ENCODE measurements at places on chromosomes 12 and 14.

DNA sequence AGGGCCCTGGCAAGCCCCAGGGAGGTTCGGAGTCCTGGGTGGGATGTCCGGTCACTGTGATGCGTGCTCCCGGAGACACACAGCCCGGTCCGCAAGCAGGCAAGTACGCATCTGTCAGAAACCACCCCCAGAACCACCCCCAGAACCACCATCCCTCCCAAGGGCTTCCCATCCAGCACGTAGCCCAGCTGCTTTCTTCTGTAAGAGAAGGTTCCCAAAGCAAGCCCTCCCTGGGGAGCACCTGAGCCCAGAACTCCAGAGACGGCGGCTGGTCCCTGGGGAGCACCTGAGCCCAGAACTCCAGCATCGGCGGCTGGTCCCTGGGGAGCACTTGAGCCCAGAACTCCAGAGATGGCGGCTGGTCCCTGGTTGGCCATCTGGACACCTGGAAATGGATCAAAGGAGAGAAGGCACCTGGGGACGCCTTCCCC, 2.6 kb upstream of the FBRSL1 start:
- DNase-seq, result no peak

GRCh38 chr12:52691841-52692150, 11.5 kb downstream of the KRT77 start:
- DNase-seq, result no peak

DNA sequence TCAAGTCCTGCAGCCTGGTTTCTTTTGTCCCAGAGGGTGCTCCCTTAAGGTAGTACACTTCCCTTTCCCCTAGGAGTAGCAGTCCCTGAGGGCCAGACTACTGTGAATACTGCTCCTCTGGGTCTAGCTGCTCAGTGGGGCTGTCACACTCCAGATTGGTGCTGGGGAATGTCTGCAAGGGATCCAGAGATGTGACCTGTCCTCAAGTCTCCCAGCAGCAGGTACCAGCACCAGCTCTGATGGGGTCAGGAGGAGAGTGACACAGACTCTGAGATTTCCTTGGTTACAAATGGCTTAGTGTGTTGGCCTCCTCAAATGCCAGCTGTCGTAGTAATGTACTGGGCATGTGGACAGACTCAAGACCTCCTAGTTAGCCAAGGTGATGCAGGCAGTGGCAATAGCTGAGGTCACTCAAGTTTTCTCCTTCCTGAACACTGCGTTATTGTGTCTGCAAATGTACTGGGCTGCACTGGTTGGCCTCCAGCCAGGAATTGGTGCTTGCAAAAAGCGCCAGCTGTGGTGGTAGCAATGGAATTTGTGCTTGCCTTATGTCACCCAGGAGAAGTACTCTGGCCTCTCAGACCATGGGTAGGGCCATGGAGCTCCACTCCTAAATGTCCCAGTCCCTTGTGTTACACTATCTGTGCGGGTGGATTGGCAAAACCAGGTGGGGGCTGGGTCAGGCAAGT, 36.4 kb upstream of the AEBP2 start:
- DNase-seq, result no peak

DNA sequence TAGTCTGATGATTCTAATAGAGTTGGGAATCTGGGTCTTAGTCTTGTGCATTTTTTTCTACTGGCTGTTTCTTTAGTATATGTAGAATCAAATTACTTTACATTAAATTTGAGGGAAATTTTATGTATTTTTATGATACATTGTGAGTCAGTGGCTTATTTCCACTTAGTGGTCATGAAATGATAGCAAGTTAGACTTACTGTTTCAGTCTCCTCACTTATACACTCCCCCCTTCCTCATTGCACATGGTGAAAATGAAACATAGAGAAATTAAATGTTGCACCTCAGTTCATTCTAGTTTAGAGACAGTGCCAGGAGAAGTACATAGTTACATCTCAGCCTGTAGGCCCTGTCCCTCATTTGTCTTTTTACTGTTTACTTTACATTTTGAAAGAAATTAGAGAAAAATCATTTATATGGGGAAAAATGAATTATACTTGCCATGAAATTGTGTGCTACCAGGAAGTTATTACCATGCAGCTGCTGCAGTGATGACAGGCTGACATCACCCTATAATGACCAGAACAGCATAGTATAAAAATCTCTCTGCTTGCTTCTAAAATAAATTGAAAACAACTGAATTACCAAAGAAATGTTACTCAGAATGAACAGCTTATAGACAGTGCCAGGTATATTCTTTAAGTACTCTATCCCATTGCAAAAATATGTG, 113.2 kb downstream of the TRMT5 start:
- no peak for DNase-seq

- DNase-seq, result no peak
These were observed 139.8 kb upstream of the LGR5 start for GRCh38 chr12:71299541-71300376.

DNA sequence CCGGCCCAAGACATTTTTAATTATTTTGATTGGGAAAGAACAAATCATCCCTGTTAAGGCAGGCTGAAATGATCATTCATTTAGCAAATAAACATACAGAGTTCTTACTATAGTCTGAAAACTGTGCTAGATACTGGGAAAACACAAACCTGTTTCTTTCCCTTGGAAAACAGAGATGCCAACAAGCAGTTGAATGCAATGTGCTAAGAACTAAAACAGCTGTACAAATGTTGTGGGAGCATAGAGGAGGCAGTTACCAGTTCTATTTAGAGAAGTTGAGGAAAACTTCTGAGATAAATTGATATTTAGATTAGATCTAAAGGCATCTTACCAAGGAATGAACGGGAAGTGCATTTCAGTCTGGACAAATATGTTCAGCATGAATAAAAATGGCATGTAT, 3.2 kb upstream of the NECAP1 start:
- no peak for DNase-seq

- no peak for DNase-seq
These were observed 27.7 kb downstream of the CEP170B start for GRCh38 chr14:104892531-104893434.

DNA sequence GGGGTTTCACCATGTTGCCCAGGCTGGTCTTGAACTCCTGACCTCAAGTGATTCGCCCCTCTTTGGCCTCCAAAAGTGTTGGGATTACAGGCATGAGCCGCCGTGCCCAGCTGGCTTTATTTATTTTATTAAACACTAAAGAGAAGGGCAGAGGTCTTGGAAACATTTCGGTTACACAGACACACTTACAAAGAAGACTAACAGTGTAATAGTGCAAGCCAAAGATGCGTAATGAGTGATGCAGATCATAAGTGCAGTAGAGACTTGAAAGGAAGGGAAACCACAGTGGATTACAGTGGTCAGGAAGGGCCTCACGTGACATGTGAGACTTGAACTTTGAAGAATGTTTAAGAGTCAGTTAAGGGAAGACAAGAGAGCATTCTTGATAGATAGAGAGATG, 33.9 kb upstream of the CDK17 start:
- DNase-seq, result no peak

- no peak for DNase-seq
These were observed 24.9 kb downstream of the SPTSSA start for GRCh38 chr14:34436960-34437728.

DNA sequence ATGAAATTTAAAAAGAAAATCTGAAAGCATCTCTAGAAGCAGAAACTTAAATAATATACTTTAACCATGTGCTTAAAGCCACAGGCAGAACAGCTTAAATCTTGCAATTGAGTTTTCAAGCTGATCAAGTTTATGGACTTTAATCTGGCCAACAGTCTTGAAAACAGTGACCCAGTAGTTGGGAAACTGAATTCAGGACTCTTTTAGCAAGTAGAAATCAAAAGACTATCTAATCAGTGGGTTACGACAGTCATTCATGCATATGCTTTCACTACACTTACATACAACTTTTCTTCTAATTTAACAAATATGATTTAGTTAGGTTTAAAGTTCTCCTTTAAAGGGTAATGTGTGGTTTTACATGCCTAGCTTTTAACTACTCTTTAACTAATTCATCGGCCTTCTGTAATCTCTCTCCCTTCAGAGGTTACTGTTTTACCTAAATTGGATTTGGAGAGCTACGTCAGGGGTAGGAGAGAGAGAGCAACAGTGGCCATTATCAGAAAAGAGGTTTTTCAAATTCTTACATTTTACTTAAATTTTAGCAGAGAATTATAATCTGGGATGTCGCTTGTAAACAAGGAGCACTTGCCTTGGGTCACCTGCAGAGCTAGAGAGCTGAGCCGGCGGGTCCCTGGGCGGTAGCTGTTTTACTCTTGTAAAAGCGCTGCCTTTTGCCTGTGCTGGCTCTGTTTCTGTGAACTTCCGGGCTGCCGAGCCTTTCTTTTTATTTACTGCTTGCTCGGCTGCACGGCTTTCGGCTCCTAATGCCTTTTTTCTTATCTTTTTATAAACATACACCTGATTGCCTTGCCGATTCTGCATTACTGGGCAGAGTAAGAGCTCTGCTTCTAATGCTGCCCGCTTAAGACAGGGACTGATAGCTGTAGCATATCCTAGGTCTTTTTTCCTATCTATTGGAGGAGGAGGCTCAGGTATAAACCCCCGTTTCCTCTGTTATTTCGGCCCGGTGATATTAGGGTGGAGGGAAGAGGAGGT, 17.4 kb upstream of the LYZ start:
- DNase-seq, result no peak

DNA sequence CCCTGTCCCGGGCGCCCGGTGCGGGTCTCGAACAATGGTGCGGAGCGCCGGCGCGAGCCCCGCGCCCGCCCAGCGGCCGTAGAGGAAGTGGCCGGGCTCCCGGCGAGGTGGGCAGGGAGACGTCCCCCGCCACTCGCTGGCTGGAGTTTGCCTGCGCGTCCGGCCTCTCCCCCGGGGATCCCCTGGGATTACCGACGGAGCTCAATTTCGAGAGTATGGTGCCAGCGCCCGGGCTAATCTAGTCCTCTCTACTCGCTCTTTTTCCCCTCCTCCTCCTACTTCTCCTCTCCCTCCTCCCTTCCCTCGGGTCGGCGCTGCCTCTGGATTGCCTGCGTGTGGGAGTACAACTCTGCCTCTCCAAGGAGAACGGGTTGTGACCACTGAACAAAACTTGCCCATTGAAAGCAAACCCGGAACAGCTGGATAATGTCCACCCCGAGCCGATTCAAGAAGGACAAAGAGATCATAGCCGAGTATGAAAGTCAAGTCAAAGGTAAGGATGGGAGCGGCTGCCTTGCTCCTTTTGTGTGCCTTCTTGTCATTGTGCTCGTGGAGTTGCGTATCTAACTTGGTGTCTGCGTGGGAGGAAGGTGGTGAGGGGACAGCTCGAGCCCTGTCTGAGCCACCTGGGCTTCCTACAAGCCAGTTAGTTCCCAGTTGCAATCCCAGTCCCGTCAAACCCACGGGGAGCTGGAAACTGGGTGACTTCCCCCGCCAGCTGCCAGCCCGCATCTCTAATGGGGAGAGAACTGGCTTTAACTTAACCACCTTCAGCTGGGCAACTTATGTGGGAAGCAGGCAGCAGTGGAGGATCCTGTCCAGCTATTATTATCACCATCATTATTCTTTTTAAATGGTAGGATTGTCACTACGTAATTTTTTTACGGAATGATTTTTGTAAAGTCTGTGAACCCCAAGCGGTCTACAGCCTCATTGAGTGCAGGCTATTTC, at the start of gene SRGAP1:
SRGAP1 (plus strand) TSS at position 310 of the 951 bp plus-strand sequence; CDS start at position 427, 117 bp downstream.
- no peak for DNase-seq

GRCh38 chr12:106582249-106582591, 584 bp upstream of the RFX4 start:
- DNase-seq, result no peak

DNA sequence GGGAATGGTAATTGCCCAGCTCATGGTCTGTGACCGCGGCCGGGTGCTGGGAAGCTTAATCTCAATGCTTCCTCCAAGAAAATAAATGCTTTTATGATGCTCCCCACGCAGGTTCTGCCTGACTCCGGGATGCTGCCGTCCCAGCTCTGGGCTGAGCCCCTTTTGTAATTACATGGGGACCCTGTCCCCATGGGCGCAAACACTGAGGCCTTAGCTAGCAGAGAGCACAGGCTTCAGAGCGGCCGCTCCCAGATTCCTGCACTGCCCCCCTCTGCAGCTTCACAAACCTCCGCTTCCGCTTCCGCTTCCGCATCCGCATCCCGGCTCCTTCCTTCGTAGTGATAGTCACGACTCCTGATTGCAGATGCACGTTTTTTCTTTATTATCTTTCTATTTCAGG, 129.5 kb downstream of the KIF26A start:
- no peak for DNase-seq

- DNase-seq, result no peak
These were observed 15.5 kb downstream of the TPCN1 start for GRCh38 chr12:113236539-113237399.

- DNase-seq, result no peak
These were observed 480.9 kb upstream of the TMEM132C start for GRCh38 chr12:127785986-127786590.

GRCh38 chr12:31006416-31007152, 67.1 kb upstream of the DDX11 start:
- DNase-seq, result no peak

DNA sequence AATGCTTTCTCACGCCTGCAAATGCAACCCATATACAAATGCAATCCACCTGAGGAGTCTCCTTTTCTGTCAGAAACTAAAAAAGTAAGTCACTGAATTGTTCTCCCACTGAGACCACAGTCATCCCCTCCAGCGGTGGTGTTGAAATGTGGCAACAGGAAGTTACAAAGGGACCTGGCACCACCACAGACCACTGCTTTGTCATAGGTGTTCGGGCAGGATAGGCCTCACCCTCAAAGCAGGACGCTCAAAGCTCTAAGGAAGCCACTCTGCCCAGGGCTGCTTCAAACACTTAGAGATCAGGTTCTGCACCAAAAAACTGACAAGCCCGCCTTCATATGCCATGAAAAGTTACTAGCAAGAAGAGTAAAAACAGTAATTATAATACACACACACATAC, 11.3 kb downstream of the PHLDA1 start:
- DNase-seq, result peak; percentile 55

- DNase-seq, result no peak
These were observed at the start of gene DENND5B for GRCh38 chr12:31590642-31591379. DENND5B (minus strand) TSS chr12:31591136; CDS start chr12:31590832, 304 bp downstream.

DNA sequence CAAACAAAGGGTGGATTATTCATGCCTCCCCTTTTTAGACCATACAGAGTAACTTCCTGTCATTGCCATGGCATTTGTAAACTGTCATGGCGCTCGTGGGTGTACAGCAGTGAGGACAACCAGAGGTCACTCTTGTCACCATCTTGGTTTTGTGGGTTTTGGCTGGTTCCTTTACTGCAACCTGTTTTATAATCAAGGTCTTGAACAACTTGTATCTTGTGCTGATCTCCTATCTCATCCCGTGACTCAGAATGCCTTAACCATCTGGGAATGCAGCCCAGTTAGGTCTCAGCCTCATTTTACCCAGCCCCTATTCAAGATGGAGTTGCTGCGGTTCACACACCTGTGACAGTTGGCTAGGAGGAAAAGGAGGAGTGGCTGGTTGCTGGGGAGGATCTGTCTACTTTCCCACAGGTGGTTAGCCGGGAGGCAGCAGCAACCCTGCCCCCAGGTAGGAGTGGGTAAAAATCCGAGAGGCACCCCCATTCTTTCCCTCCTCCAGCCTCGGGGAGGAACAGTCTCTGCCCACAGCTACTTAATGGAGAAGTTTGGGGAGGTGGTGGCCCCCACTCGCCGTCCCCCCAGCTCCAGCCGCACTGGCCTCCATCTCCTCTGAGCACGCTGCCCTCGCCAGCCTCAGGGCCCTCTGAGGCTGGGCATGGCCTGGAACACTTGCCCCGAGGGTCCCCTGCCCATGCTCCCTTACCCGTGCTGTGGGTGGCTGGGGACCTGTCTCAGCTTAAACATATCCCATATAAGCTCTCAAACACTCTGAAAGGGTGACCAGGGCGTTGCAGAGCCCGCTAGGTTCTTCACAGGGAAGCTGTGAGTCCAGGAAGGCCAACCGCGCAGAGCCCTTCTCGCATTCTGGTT, 41.7 kb downstream of the SMIM41 start:
- no peak for DNase-seq

GRCh38 chr14:33938131-33938949, 12.5 kb downstream of the EGLN3 start:
- no peak for DNase-seq

- DNase-seq, result no peak
These were observed 716.0 kb downstream of the LRFN5 start for GRCh38 chr14:42322531-42323284.

Data from KG1 (cell line).